Body of pancreas (tissue), 4 donors: ENCODE measurements at places on chromosomes 16 and 17. TPM values are rescaled to one million over a fixed set of nuclear protein-coding genes. Genes with fewer than 3 reads are reported as not detected.

DNA sequence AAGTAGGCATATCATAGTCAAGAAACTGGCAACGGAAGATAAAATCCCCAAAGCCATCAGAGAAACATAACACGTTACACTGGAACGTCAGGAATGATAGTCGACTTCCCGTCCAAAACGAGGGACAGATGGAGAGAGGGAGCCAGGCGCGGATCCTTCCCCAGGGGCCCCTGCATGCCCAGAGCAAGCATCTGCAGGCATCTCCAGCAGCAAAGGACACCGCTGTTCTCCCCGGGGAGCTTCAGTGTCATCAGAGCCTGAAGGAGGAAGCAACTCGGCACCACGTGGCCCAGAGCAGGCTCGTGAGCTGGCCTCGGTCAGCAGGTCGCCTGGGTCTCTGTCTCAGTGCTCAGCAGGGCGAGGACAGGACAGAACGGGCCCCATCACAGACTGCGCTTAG lies 50.1 kb downstream of the LMF1 start:
- peak; percentile 30 for DNase-seq

DNA sequence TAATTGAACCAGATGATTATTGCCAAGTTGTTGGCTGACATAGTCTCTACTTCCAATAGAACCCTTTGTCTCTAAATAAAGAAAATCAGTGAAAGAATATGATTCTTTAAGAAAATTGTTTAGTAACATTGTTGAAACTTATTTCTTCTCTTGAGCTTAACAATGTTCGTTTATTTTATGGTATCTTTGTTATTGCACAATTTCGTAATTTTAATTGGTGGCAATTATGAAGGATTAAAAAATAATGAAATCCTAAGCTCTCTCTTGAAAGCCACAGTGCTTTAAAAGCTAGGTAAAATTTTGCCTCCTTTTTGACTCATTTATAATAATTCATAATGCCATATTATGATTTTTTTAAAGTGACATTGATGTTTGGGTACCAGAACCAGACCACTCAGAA lies 149.0 kb upstream of the RBL2 start:
- DNase-seq = no peak

- DNase-seq = no peak
These were observed 17.7 kb downstream of the HSD11B2 start for GRCh38 chr16:67448580-67448979.

GRCh38 chr16:51012396-51012795 lies 138.7 kb downstream of the SALL1 start:
- peak; percentile 10 for DNase-seq

GRCh38 chr16:58960484-58960883 lies 226.4 kb upstream of the GOT2 start:
- no peak for DNase-seq

DNA sequence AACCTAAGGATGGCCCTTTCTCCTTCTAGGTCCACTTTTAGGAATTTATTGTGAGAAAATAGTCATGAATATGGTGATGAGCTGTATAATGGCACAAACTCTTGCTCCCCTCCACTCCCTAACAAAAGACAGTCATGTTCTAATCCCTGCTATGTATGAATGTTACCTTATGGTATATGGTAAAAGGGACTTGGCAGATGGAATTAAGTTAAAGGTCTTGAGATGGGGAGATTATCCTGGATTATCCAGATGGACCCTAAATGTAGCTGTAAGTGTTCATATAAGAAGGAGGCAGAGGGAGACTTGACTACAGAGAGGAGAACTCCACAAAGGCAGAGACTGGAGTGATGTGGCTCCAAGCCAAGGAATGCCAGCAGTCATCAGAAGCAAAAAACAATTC lies 296.1 kb downstream of the SOX9 start:
- no peak for DNase-seq

DNA sequence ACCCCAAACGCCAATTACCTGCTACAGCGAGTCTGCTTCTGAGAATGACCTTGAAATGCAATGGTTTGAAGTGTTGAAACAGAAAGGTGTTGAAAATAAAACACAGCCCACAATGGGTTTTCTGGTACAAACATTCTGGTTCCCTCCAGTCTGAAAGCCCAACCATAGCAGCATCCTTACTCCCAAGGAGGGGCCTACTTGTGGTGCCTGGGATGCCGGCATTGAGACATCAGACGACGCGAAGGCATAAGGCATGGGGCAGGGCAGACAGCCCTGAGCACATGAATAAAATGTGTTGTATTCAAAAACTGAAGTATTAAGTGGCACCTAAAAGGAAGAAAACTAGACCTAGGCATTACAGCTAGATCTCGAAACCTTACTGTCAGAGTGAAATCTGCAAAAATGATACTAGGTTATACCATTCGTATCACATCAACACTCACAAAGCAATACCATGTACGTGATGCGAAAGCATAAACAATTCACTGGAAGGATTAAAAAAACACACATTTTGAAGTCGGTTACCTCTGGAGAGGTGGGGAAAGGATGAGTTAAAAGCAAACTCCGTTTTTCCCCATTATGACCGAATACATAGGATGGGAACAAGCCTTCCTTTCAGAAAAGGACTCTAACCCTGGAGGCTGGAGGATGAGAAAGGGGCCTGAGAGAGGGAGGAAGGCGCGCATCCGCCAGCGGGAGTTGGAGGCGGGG lies 702 bp downstream of the NUDT21 start:
- DNase-seq = no peak

Gene EPOP
- total RNA-seq = 11.2 TPM

- peak; percentile 83 for DNase-seq
These were observed 1.9 kb downstream of the EPN3 start for GRCh38 chr17:50534222-50534978.

DNA sequence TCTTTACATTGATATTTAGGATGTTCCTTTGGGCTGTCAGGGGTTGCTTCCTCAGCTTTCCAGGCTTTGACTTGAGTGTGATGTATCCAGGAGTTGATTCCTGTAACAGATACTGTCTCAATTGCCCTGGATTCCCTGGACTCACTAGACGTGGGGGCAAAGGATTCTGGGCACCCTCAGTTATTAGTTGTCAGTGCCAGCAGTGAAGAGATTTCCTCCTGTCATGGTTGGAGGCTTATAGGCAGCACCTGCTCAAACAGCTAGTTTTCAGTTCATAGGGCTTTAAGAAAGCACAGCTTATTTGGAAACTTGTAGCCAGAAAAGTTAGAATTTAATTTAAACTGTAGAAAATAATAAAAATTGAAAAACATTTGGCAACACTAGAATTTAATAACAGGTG lies 9.5 kb upstream of the B4GALNT2 start:
- no peak for DNase-seq

GRCh38 chr16:88062341-88063210 lies 111.3 kb downstream of the BANP start:
- DNase-seq = peak; percentile 25

DNA sequence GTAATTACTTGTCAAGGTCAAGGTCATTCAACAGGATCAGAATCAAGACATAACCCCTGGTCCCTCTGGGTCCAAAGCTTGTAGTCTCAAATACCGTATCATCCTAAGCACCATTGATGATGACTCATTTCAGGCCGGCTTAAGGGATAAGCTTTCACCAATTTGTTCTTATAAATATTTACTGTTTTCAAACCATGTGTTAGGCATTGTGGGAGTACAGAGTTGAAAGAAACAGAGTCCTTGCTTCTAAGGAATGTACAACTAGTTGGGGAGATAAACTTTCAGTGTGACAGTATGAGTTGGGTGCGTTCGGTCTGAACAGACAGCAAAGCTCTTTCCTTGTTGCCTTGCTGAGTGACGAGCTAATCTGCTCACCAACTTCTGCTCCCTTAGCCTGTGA lies 183.5 kb upstream of the MAF start:
- DNase-seq = no peak

DNA sequence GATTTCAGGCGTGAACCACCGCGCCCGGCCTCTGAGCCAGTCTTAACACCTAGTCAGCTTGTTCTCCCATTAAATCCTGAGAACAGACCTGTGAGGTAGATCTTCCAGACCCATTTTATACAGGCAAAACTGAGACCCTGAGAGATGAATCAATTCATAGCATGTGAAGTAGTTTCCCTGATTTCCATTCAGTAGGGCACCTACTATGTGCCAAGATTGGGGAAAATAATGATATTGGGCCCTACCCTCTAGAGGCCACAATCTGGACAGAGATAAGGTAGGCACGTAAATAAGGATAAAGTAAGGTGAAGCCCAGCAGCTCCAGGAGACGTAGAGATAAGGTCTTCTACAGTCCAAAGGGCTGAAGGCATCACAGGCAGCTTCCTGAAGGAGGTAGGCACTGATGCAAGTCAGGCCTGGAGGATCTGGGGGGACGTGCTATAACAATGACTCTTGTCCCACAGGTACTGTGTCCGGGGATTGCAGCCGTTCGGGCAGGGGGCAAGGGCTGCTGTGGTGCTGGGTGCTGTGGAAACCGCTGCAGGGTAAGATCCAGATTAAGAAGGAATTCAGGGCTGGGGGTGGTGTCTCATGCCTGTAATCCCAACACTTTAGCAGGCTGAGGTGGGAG lies 5.7 kb downstream of the VMO1 start:
- no peak for DNase-seq

Gene ZNF423
- total RNA-seq = 9.2 TPM

DNA sequence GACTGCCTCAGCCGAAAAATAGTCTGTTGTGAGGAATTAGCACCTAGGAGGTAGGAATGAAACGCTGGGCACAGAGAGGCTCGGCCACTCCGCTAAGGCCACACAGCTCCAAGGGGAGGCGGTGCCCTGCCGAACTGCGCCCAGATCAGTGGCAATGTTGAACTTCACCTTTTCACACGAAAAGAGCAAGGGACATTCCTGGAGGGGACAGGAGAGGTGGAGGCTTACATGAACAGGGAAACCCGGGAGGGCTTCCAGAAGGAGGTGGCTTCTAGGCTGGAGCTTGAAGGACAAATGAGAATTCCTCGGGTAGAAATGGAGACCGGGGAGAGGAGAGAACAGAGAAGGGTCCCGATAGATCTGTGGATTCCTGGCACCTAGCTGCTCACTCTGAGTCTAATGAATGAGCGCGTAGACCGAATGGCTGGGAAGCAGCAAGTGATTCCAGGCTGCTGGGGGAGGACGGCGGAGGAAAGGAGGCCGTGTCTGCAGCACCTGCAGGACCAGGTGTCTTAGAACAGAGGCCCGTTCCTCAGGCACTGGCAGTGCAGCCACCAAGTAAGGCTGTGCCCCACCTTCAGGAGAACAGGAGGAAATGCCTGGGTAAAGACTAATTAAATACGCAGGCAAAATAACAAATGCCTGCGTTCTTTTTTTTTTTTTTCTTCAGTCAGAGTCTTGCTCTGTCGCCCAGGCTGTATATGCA lies 722 bp upstream of the SLC38A10 start:
- peak; percentile 76 for DNase-seq

Gene WNT9B
- not detected for total RNA-seq

GRCh38 chr17:75524970-75525805 lies at the start of gene LLGL2:
Gene LLGL2 (plus strand): TSS chr17:75525697. CDS start chr17:75543427, 17,730 bp downstream.
- DNase-seq = peak; percentile 93

Gene TNFSF13
- 11.9 TPM for total RNA-seq

DNA sequence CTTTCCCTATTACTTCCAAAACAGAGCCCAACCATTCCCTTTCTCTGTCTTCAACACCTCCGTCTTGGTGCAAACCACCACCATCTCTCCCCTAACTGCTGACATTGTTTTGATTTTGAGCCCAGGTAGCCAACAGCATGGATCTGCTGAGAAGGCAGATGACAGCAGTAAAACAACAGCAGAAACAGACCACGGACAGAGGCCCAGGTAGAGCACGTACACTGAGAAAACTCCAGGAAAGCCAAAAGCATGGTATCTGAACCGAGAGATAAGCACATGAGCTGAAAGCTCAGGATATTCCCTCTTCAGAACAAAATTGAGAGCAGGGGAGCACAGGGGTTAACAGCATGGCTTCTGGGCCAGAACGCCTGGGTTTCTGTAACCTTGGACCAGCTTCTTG lies 18.9 kb upstream of the MAP3K14 start:
- DNase-seq = no peak

- no peak for DNase-seq
These were observed 40.2 kb downstream of the TMEM235 start for GRCh38 chr17:78271419-78272170.

Gene PRR15L
- 36.6 TPM for total RNA-seq

Gene REXO5
- 3.6 TPM for total RNA-seq

- DNase-seq = peak; percentile 80
These were observed 373 bp downstream of the CMC2 start for GRCh38 chr16:81006211-81006812.

DNA sequence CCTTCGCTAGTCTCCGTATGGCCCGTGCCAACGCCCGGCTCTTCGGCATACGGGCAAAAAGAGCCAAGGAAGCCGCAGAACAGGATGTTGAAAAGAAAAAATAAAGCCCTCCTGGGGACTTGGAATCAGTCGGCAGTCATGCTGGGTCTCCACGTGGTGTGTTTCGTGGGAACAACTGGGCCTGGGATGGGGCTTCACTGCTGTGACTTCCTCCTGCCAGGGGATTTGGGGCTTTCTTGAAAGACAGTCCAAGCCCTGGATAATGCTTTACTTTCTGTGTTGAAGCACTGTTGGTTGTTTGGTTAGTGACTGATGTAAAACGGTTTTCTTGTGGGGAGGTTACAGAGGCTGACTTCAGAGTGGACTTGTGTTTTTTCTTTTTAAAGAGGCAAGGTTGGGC lies 2.5 kb downstream of the RPL13 start:
- no peak for DNase-seq

DNA sequence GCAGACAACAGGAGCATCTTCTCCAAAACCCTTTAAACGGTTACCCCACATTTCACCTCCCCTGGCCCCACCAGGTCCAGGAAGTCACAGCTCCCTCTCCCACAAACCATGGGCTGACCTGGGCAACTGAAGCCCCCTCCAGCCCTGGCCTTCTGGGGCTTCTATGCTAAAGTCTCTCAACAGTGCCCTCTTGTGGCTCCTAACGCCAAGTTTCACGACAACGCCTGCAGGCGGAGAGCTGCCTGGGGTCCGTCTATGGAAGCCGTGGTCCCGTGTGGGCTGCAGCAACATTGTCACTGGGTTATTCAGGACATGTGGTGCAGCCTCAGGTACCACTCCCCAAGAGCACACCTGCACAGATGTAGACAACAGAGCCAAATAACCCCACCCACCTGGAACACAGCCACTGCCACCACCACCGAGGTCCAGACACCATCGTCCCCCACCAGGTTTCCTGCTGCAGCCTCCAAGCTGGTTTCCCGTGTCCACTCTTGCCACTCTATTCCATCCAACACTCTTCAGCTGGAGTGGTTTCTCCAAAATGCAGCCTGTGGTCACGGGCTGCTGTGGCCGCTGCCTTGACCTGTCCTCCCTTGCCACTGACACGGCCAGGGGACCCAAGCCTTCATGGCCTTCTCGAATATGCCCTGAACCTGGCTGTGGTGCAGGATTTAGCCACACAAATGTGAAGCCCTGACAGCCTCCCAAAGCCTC lies 19.1 kb downstream of the C16orf95 start:
- DNase-seq = peak; percentile 34

DNA sequence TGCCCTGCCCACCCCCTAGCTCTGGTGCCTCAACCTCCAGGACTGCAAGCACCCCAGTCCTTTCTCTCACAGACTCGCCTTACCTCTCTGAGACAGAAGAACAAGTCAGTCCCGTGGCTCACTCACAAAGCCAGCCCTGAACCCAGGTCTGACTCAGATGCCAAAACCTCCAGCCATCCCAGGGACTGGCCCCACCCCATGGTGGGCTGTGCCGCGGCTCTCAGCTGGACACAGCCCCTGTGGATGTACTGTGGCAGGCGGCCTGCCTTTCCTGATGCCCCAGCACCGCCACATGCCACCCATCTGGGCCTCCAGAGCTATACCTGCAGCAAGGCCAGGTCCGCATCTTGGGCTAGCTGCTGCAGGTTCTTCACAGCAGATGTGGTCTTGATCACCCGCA lies 19.8 kb downstream of the MPG start:
- no peak for DNase-seq
